Activated CD8-positive, alpha-beta T cell treated with anti-CD3 and anti-CD28 coated beads for 36 hours (primary cell): ENCODE measurements at places on chromosomes 4 and X.

- no peak for DNase-seq
Measured at GRCh38 chr4:184587701-184588100, 61.5 kb downstream of the CASP3 start.

DNA sequence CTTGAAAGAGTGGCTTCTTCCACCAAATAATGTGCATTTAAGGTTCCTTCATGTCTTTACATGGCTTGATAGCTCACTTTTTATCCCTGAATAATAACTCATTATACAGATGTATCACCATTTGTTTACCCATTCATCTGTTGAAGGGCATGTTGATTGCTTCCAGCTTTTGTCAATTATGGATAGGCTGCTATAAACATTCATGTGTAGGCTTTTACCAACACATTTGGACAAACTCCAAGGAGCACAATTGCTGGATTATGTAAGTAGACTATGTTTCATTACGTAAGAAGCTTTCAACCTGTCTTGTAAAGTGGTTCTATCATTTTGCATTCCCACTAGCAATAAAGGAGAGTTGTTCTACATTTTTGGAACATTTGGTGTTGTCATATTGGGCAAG is 2637.0 kb downstream of the PCDH7 start:
- no peak for DNase-seq

DNA sequence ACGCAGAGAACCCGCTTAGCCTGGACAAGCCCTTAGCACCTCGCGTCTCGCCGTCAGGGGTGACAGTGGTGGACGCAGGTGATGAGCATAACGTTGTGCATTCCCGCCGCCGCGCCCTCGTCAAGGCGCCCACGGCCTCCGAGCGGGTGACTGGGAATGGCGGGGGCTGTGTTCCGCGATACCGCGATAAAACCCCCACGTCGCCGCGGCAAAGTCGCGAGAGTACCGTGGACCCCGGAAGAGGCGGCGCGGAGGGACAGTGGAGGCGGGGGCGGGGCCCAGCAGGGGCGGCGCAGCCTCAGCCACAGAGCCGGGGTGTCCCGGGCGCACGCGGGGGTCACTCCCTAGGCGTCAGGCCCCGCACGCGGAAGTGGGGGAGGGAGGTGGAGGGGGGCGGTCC is 53.8 kb downstream of the ZFYVE28 start:
- peak; percentile 72 for DNase-seq

DNA sequence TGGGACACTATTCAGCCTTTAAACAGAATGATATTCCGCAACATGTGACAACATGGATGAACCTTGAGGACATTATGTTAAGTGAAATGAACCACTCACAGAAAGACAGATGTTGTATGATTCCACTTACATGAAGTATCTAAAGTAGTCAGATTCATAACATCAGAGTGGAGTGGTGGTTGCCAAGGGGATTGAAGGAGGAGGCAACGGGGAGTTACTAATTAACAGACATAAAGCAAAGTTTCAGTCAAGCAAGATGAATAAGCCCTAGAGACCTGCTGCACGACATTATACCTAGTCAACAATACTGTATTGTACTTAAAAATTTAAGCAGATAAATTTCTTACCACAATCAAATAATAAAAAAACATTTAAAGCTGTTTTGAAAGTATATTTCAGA is 105.0 kb upstream of the NR0B1 start:
- no peak for DNase-seq

DNA sequence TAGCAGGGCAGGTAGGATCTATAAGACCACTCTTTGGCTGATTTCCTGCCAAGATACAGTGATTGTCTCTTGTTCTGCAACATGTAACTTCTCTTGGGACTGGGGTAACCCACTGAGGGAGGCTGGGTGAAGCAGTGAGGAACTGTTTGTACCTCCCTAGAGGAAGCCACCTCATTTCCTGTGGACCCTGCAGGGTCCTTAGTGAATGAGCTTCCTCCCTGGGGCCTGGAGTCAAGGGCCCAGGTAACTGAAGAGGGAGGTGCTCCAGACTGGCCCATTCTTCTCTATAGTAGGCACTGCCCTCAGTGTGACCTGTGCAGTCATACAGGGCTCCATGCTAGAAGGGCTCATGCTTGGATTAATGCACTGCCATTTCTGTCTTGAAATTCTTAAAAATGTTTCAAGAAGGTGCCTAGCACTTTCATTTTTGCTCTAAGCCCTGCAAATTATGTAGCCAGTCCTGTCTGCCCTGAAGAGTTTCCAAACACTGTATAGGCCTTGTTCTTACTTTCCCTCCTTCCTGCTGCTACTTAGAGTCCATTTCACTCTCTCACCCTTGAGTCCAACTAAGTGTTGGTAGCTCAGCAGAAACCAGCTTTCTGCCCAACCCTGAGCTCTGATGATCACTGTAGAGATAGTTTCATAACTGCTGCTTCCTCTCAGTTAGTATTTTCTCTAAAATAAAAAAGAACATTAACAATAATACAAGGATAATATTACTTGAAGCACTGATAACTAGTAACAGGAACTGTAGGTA is 8.5 kb upstream of the GRIA3 start:
- DNase-seq, result no peak

DNA sequence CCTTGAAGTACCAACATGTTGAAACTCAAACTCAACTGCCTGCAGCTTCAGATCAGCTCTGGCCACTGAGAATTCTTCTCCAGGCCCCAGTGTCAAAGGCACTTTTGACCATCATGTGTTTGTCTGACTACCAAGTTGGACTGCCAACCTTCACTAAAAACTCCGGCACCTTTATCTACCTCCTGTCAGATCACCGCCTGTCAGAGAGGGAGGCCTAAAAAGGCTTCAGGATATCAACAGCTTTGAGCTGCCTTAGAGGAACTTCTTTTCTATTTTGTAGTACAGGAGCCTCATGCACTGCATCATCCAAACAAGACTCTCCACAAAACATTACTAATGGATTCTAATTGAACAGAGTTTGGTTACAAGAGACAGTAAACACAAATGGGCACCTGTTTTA is 2.8 kb downstream of the ACSL1 start:
- no peak for DNase-seq

DNA sequence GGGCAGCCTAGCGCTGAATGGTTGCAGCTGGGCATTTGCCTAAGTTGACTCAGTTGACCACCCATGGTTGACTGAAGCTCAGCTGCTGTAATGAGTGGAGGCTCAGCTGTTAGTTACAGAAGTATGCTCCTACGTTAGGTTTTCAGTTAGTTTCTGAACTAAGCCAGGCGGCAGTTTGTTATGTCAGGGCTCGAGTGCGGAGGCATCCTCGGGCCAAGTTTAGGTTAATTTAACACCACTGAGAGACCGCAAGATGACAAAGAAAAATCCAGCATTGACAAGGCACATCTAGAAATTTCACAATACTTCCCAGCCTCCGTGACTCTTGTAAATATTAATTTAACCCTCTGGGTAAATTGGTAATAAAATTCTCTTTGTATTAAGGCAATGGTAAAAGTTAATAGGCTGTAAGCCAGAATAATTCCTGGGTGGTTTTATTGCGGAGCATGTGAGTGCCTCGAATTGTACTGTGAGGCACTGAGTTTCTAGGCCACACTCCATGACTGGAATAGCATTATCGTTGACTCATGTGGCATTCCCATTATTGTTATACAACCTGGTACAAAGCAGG is 33.1 kb upstream of the CDKN2AIP start:
- no peak for DNase-seq

GRCh38 chr4:32043248-32043633 is 1323.1 kb downstream of the PCDH7 start:
- no peak for DNase-seq

DNA sequence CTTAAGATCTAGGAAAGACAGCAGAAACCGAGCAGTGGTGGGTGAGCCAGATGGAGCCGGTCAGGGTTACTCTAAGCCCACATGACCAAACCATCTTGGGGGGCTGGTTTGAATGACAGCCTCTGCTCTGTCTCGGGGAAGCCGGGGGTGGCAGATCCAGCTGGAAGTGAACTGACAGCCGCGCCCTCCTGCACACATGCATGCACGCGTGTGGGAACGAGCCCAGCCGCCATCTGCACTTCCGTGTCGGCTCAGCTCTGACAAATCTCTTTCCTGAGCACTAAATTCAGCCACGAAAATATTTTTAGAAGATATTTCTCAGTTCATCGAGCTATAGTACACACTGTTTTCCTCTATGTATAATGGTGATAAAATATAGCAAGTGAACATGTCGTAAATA is 115.5 kb downstream of the DCTD start:
- no peak for DNase-seq

- no peak for DNase-seq
Measured at GRCh38 chrX:73561801-73562200, 1.2 kb upstream of the CHIC1 start.

DNA sequence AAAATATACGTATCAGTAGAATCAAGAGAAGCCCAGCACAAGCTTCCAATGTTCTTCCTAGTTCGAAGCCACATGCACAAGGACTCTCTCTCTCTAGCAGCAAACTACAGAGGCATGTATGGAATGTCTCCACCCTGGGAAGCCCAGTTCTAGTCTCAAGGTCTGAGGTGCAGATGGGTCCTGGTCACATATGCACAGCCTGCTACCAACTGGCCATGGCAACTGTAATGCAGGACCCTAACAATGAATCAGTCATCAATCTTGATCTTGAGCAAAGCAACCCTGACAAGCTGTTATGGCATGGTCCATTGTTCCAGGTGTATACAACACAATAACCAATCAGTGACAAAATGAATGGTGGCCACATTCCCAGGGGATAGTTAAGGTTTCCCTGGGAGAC is 55.8 kb downstream of the MBNL3 start:
- no peak for DNase-seq

- no peak for DNase-seq
Measured at GRCh38 chr4:48329976-48330375, 11.4 kb upstream of the SLAIN2 start.

- no peak for DNase-seq
Measured at GRCh38 chrX:118502161-118502789, 6.7 kb downstream of the DOCK11 start.

DNA sequence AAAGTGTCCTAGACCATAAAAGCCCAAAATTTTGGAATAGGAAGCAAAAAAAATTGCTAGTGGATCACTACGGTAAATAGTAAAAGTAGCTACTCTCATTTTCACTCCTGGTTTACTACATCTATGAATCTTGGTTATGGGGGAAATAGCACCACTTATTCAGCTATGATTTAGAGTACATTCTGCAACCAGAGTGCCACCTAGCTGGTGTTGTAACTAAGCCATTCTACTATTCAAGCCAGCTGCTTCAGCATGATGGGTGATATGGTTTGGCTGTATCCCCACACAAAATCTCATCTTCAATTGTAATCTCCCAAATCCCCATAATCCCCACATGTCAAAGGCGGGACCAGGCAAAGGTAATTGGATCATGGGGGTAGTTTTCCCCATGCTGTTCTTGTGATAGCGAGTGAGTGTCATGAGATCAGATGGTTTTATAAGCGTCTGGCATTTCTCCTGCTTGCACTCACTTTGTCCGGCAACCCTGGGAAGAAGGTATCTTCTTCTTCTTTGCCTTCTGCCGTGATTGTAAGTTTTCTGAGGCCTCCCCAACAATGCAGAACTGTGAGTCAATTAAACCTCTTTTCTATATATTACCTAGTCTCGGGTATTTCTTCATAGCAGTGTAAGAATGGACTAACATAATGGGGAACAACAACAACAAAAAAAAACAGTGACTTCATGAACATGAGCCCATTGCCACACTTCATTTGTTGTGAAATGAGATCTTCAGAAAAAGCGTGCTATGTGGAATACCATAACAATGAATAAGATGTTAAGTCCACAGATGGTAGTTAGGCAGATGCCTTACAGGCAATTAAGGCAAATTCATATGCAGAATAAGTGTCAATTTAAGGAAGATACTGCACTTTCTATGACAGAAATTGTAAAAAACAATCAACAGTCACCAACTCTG is 280.1 kb downstream of the PABPC4L start:
- no peak for DNase-seq
